ENCODE measurements at places on chromosomes 3 and 15.

GRCh38 chr15:90040618-90041017 is 39.5 kb downstream of the ZNF710 start:
- DNase-seq, result peak; percentile 45

GRCh38 chr3:64456674-64457073 is 231.1 kb downstream of the ADAMTS9 start:
- DNase-seq, result no peak

- DNase-seq, result no peak
These were observed 37.9 kb downstream of the NTRK3 start for GRCh38 chr15:88218557-88219221.

DNA sequence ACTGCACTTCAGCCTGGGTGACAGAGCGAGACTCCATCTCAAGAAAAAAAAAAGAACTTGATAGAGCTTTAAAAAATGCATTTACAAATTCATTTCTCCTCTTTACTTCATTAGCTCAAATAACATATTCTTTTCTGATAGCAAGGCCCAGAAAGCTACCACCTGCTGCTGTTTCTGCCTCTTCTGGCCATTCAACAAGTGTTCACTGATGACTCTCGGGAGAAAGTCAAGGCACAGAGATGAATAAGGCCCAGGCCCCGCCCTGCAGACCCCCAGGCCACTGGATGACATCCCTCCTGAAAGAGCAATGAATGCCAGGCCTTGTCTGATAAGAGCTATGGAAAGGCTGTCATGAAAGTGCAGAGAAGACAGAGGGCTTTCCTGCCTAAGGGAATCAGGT is 13.6 kb upstream of the TSEN2 start:
- no peak for DNase-seq

Measured in erythroblast (primary cell).